NB4 (cell line): ENCODE measurements at places on chromosomes 7 and 10.

DNA sequence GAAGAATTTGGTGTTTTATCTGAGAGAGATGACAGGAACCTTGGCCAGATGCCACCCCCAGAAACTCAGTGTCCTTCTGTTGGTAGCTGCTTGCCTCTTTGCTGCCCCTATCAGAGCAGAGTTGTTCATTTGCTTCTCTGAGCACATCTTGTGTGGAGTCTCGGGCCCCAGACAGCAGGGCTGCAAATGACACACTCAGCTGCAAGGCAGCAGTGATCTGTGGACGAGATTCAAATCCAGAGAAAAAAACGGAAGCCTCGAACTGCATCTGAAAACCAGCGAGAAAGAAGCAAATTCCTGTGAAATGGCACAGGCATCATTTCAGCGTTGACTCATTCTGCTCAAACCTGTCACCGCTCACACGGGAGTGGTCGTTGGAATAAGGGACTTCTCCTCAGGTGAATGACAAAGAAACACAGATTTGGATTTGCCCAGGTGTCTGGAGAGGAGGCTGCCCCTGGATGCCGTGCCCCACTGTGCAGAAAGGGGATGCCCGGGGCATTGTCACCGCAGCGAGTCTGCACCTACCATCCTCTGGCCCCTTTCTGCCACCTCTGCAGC is 144.7 kb downstream of the PFKFB3 start:
- DNase-seq: peak; percentile 45

DNA sequence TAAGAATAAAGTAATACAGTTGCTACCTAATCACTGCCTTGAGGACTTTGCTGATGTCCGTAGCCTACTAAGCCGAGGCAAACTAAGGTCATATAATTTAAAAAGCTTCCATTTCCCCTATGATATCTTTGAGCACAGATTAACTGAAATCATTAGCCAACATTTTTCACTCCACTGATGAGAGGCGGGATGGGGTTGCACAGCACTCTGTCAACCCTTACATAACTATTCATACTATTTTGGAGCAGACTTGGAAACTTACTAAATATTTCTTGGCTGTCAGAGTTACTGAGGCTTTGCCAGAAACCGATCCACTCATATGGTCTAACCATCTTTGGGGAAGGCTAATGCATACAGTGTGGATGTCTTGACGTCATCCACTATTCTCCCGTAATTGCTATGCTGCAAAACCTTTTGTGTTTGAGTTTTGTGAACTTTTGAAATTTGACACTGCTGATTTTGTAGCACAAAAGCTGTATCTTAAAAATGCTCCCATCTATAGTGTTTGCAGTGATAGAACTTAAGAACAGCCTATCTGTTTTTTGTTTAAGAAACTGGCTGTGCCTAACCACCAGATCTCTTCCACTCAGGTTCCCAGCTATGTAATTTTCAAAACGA is 248.7 kb downstream of the TSPAN12 start:
- DNase-seq: no peak

DNA sequence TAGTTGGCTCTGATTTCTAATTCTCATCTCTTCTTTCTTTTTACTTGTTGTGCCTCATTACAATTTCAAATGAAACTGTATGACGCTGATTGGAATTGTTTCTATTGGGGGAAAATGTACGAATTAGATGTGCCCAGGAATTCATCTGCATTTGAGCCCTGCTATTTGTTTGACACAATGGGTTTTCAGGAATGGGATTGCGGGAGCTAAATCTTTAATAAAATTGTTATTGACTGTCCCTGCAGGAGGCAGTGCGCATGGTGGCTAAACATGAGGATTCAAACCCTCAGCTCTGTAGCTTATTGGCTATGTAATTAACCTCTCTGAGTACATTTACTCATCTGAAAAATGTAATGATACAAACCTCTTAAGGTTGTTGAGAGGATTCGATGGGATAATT is 181.6 kb downstream of the NXPH1 start:
- DNase-seq: no peak

DNA sequence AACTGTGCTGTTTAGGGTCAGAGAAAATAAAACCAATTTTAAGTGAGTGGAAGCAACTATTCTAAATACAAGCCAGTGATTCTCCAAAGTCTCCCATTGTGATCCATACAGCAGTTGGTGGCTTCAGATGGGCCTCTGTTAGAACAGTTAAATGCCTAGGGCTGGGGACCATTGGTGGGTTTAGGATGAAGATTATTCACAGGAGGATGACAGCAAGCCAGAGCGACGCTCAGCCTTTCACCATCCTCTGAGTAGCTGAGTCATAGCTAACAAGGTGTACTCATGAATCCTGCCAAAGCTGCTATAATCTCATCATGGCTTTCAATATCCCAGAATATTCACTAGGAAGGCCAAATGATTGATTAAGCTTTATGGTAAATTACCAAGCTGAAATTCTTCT is 39.6 kb downstream of the STARD3NL start:
- DNase-seq: no peak

DNA sequence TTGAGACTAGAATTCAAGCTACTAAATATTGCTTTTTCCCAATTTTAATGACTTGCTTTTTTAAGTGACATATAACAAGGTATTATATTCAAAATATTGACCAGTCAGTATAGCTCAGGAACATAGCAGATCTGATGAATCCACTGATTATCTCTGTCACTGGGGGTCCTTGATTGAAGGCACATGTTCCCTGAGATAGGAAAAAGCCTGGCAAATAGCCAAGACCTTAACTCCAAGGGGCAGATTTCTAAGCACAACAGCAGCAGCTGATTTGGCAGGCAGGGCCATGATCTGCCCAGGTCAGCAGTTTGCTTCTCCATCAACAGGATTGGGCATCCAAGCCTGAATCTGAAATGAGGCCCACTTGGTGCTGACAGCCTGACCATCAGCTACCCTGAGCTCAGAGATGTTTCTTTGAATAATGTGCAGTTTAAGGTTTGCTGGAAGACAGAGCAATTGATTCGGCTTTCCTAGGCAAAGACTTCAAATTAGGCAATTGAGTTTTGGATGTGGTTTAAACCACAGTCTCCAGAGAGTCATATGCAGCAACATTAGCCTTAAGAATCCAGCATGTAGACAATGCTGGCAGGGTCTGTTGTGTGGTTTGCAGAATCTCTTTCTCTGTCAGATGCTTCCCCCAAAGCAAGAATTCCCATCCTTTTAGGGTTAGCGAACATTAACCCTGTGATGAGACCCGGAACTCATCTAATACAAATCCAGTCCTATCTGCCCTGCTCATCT is 352.6 kb downstream of the ADRA2A start:
- peak; percentile 64 for DNase-seq

DNA sequence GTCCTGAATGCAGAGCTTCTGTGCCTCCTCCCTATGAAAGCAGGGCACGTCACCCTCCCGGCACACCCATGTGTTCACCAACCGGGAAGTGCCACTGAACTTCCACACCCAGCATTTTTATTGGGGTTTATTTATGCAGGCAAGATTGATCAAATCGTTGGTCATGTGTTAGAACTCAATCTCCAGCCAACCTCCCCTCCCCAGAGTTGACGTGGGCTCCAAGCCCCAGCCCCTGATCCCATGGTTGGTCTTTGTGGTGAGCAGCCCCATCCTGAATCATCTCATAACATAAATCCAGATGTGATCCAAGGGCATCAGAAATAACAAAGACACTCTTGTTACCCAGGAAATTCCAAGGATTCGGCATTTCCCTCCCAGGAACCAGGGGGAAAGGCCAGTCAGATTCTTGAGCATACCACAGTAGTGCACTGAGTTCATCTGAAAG is 151.2 kb downstream of the TPST1 start:
- DNase-seq: no peak

- DNase-seq: no peak
Measured at GRCh38 chr10:114824391-114824790, 2.8 kb downstream of the FHIP2A start.

GRCh38 chr10:14775656-14776055 is 959 bp upstream of the FAM107B start:
- DNase-seq: no peak

DNA sequence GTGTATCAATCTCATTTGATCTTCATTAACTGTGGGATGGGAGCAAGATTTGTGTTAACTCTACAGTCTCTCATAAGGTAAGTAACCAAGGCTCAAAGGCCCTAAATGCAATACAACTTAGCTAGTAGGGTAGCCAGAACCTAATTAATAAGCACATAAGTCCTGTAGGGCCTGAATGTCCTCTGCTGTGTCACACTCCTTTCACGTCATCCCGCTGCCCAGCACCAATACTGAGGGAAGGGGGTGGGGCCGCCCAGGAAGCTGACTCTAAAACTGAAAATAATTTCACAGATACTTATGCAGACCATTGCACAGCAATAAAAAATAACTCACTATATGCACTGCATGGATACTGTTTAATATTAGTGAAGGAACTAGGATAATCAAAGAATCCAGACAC is 13.7 kb downstream of the CCDC6 start:
- DNase-seq: no peak

DNA sequence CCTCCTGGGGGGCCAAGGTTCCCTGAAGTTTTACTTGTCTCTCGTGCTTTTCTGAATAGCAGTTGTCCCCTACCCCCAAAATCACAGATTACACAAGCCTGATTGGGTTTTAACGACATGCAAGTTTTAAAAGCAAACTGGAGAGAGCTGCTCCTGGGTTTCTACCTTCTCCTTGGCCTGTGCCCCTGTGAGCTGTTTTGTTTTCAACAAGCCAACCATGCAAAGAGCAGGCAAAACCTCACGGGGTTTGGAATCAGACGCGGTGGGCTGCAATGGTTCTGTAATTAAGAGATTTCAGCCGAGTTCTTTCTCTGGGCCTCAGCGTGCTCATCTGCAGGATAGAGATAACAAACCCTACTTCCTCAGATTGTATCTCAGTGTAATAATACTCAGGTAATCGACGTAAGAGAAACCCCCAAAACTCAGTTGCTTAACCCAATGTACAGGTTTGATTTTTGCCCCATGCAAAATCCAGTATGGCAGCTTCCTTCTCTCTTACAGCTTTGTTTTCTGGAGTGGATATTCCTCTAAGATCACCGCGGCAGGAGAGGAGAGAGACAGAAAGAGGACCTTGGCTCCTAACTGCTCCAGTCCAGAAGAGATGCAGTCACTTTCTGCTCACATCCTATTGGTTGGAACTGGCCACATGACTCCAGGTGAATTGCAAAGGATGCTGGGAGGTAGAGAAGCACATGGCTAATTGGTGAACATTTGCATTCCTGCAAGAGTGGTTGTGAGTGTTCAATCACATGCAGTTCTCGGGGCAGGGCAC is 42.0 kb downstream of the MYL10 start:
- DNase-seq: no peak

DNA sequence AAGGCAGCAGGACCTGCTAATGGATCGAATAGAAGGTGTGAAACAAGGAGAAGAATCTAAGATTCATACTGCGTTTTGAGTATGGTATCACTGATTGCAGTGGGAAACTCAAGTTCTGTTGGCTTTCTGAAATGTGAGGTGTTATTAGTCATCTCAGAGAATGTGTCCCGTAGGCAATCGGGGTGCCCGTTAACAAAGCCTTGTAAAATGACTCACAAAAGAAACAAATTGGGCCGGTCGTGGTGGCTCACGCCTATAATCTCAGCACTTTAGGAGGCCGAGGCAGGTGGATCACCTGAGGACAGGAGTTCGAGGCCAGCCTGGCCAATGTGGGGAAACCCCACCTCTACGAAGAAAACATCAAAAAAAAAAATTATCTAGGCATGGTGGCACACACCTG is 118.2 kb upstream of the C7orf33 start:
- DNase-seq: no peak

DNA sequence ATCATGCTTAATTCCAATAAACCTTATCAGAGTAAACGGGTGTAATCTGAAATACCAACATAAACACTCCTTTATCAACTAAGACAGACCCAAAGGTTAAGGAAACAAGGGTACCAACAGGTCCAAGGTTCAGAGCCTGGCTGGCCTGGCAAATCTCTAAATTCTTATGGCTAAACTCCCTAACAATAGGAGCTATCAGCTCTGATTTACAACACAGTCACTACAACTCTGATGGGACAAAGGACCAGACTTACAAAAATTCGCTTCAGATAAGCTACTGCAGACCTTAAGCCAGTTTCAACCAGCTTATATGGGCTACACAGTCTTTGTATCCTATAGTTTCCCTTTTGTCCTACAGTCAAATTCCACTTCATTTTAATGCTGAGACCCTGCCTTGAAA is 381.9 kb downstream of the ZWINT start:
- DNase-seq: no peak

GRCh38 chr7:27159266-27160144 is 3.0 kb upstream of the HOXA7 start:
- no peak for DNase-seq
